ENCODE measurements at places on chromosomes 7 and 10.

- no peak for DNase-seq
These were observed 73.0 kb upstream of the LRRC4 start for GRCh38 chr7:128104108-128104742.

- no peak for DNase-seq
These were observed 24.4 kb downstream of the RHOBTB1 start for GRCh38 chr10:60919551-60919950.

GRCh38 chr7:55140221-55140940, 121.6 kb downstream of the EGFR start:
- no peak for DNase-seq

- no peak for DNase-seq
These were observed 84.2 kb upstream of the AGBL3 start for GRCh38 chr7:134902058-134902457.
